Activated CD4-positive, alpha-beta T cell treated with anti-CD3 and anti-CD28 coated beads for 24 hours (primary cell): ENCODE measurements at places on chromosomes 1 and 21.

- DNase-seq: no peak
Measured at GRCh38 chr1:6299557-6300165, 38.8 kb upstream of the GPR153 start.

- DNase-seq: no peak
Measured at GRCh38 chr1:54342288-54342687, 63.9 kb downstream of the SSBP3 start.

DNA sequence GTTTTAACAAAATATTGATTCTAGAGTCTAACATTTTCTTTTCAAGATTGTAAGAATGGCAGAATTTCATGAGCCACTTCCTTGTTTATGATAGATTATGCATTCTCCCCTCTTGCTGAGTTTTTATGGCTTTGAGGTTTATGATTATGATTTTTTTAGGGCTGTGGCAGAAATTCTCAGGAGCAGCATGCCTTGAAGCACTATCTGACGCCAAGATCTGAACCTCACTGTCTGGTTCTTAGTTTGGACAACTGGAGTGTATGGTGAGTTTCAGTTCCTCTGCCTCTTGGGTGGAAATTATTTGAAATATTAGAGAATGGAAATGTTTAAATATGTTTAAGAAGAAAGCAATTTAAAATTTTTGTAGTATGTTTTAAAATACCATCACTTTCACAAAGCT lies 10.2 kb downstream of the USP16 start:
- DNase-seq: no peak

DNA sequence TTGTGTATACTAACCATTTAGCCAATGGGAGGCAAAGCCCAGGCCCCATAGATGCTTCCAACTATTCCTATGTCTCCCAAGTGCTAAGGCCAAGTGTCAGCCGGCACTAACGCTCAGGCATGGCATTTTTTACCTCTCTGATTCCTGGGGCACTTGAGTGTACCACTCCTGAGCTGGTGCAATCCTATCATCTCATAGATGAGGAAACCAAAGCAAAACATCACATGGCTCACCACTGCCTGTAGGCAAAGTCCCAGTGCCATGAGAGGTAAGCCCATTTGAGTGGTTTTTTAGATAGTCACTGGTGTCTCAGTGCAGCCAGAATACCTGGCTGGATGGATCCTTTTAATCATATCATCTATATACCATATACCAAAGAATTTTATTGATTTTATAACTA lies 8.0 kb upstream of the CCN1 start:
- no peak for DNase-seq

GRCh38 chr1:185603158-185603557 lies 131.0 kb upstream of the HMCN1 start:
- no peak for DNase-seq

GRCh38 chr1:169090900-169091311 lies 15.6 kb upstream of the ATP1B1 start:
- no peak for DNase-seq

GRCh38 chr1:153928791-153929341 lies 6.1 kb upstream of the GATAD2B start:
- no peak for DNase-seq

DNA sequence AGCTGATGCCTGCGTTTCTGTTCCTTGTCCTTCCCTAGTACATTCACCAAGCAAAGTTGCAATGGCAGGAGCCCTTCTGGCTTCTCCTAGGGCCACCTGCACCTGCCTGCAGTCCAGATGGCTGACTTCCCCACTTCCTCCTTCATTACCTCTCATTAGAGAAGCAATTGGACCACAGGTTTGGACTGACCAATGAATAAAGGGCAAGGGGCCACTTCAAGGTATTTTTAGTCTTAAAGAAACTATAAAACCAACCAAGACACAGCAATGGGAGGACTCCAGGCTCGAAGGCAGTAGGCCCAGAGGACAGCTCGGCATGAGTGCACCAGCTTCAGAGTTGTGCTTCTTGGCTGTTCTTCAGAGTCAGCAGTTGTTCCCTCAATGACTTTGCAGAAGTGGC lies 60.8 kb upstream of the ROR1 start:
- DNase-seq: no peak

DNA sequence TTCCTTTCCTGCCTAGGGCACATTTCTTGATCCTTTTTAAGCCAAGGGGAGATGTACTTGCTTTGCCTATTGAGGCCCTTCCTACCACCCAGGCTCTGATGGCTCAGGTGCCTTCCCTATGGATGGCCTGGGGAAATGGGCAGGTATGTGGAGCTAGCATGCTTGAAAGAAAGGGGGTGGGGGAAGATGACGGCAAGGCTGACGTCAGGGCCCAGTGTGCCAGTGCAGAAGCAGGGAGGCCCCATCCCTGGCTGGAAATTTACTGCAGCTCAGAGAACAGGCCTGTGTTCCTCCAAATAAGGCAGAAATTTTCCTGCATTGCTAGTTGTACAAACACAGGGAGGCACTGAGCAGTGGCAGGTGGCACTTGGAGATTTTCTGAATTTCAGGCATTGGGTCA lies 453.2 kb upstream of the VAMP3 start:
- DNase-seq: no peak

DNA sequence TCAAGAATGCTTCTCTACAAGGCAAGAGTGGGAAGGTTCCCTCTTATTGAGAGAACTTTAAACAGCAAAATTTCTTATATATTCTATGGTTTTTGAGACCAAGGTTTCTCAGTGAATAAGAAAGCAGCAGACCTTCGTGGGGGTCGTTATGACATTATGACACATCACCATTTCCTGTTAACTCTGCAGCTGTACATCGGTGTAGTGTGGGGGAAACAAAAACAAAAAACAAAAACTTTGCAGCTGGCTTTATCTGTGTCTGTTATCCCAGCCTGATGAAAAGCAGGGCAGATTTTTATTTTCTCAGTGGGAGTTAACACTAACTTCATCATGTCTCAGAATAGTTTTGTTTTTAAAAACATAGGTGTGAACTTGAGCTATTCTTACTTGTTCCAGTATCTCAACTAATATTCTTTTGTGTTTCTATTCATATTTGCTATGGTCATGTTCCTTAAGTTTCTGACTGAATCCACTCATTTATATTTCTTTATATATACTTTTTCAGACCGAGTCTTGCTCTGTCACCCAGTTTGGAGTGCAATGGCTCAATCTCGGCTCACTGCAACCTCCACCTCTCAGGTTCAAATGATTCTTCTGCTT lies 2.1 kb downstream of the SDE2 start:
- no peak for DNase-seq

DNA sequence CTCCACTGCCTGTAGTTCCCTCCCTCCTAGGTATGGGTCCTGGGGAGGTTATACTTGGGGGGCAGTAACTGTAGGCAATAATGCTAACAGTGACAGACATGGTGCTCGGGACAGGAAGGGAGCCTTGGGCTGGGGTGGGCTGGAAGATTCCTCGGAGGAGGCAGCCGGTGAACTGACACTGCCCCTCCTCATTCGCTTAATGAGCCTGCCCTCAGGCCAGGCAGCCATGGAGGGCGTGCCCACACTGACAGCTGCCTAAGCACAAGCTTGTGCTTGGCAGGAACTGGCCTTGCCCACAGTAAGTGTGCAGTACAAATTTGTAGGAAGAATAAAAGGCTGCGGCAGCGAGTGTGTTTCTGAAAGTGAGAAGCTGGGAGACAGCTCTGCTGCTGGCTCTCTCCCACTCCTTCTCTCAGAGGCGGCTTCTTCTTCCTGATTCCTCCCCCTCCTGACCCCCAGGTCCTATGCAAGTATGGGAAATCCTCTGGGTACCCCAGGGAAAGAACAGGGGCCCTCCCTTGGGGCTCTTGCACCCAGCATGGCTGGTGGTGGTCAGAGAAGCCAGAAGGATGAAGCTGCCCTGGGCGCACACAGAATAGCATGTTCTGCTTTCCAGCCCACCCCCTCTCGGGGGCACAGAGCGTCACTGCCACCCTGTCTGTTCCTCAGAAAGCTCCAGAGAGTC lies 23.6 kb downstream of the OPTC start:
- no peak for DNase-seq

GRCh38 chr1:207910591-207911354 lies at the start of gene CD34:
CD34 (minus strand) TSS chr1:207911125; CDS start chr1:207911080, 45 bp downstream.
- no peak for DNase-seq

- no peak for DNase-seq
Measured at GRCh38 chr21:41250519-41250918, 66.1 kb upstream of the FAM3B start.

- DNase-seq: no peak
Measured at GRCh38 chr1:156741481-156741983, 644 bp upstream of the MRPL24 start.
